Hypothalamus (tissue), 51 donors: ENCODE measurements at places on chromosomes 5 and 9.

- no peak for DNase-seq
These were observed 30.7 kb upstream of the SMC5 start for GRCh38 chr9:70228118-70228517.

DNA sequence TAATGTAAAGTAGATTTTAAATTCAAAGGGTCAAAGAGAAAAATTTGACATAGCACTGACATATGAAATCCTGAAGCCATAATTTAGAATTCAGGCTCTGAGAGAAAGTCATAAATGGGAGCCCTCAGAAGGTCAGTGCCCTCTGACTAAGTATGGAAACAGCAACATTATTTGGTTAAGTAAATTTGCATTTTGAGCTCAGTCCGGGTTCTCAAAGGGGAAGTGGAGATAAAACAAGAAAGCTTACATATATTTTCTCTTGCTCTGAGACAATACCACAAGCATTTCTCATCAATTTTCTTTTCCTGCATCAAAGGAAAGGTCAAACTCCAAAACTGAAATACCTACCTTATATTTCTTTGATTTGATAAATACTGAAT is 348.0 kb downstream of the SEMA5A start:
- no peak for DNase-seq

DNA sequence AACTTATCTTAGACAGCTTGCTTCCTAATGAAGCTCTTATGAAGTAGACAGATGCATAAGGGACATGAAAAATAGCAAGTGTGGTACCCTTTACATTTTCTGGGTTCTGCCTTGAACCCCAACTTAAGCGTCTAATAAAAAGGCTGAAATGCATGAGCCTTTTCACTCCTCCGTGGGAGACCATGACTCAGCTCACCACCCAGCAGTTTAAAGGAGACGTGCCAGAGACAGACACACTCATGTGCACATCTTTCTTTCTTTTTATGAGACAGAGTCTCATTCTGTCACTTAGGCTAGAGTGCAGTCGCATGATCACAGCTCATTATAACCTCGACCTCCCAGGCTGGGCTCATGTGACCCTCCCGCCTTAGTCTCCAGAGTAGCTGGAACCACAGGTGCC is 22.3 kb downstream of the CTXN3 start:
- DNase-seq, result no peak

- DNase-seq, result no peak
These were observed 22.4 kb upstream of the HOMER1 start for GRCh38 chr5:79536193-79536906.

GRCh38 chr5:137858954-137859353 is 8.7 kb upstream of the MYOT start:
- DNase-seq, result no peak

DNA sequence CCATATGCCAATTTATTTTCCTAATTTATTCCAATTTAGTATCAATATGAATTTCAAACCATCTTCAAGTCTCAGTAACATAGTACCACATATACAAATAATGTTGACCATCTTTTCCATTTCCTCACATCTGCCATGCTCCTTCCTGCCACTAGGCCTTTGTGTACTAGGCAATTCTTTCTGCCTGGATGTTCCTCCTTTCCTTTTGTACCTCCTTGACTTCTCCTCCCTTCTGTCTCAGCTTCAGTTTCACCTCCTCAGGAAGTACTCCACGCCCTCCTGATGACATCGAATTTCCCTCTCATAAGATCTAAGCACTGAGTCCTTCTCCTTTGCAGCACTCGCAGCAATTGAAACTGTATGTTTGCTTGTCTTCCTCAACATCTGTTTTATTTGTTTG is 53.9 kb downstream of the MEF2C start:
- no peak for DNase-seq

- DNase-seq, result no peak
These were observed 137.5 kb downstream of the CPLANE1 start for GRCh38 chr5:37111426-37112382.

- peak; percentile 74 for DNase-seq
These were observed 74.2 kb downstream of the SHB start for GRCh38 chr9:37994639-37995347.

DNA sequence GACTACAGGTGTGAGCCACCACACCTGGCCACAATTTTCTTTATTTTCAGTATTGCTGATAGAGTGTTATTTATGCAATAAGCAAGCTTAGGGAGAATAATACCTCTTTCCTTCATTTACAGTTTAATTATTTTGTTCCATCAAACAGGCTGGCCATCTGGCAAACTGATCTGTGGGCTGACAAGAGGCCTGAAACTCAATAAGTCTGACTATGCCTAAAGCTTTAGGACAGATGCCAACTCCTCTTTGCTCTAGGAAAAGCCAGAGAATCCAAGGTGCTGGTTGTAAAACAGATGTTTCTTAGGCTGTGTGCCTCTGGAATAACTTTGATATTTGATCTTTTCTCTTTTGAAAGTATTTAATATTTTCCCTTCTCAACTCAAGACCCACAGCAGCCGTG is 98.4 kb downstream of the TARS1 start:
- DNase-seq, result no peak

GRCh38 chr9:33868440-33868973 is 51.5 kb downstream of the UBE2R2 start:
- no peak for DNase-seq

DNA sequence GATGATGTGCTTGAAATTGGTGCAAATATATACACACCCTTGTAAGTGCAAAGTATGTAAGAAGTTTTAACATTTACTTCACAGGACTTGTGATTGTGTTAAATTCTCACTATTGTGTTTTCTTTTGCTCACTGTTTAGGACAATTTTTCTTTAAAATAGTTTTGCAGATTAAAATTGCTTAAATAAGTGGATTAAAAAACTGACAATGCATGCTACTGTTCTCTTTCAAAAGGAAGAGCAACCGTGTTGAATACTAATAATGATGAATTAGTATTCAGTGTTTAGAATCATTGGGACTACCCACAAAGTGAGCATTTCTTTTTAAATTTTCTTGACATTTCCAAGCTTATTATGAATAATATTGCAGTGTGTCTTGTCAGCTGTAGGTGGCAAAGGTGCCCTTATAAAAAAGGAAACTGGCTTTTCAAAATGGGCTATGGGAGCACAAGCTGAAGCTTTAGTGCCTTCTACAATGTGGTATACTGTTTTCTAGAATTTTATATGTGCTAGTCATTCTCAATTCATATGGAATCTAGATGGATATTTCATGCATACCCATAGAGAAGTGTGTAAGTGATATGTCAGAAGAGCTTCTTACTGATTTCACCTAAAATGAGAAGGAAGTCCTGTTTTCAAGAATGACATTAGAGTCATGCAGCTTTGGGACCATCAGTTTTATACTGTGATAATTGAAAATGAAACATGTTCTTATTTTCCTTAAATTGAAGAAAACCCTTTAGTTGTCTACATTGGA is 35.4 kb downstream of the SREK1 start:
- no peak for DNase-seq

GRCh38 chr5:30607301-30607894 is 586.1 kb upstream of the CDH6 start:
- DNase-seq, result no peak

- DNase-seq, result no peak
These were observed 49.2 kb downstream of the USP20 start for GRCh38 chr9:129884220-129885017.

DNA sequence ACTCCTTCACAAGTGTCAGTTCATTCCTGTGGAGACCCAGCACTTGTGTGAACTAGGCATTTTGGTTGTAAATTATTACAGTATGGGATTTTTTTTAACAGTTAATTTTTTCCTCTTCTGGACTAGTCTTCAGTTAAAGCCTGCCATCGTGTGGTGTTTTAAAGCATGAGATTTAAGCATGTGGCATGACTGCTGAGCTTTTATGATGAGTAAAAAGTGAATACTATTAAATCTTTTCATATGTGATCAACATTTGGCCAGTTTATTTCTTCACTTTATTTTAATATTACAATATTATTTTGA is 25.0 kb downstream of the LMNB1 start:
- no peak for DNase-seq

- no peak for DNase-seq
These were observed 20.8 kb downstream of the PTCH1 start for GRCh38 chr9:95495961-95496360.

DNA sequence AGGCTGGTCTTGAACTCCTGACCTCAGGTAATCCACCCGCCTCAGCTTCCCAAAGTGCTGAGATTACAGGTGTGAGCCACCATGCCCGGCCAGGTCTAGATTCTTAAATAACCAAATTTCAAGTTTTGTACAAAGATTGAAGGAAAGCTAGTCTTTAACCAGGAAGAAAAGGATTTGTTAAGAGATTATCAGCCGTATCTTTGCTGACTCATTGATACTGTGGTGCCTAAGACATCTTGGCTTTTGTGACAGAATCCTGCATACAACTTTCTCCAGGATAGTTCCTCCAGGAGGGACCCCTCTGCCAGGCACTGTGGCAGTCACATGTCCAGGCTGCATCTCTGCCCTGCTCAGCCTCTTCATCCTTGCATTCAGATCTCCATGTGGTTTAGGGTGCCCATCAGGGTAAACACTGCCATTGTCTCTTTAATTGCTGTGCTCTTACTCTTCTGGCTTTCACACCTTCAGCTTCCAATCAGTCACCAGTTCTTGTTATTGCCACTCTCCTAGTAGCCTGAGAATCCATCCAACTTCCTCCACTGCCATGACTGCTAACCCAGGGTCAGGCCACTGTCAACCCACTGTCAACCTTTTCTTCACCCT is 10.0 kb downstream of the MAP3K1 start:
- no peak for DNase-seq

GRCh38 chr9:134662143-134662876 is 20.7 kb downstream of the COL5A1 start:
- no peak for DNase-seq

DNA sequence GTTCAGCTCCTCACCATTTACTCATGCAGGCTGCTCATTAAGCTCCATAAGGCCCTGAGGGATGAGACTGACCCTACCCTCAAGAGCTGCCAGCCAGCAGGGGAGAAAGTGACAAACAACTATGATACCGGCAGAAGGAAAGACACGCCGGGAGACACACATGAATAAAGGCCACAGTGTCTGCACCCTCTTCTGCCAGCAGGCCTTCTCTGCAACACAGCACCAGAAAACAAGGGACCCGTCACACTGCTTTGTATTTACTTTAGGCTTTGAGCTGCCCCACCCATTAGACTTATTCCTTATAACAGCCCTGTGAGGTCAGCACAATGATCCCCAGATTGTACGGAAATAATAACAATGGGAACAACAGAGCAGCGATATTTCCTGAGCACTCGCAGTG is 7.2 kb downstream of the GABBR2 start:
- DNase-seq, result no peak

DNA sequence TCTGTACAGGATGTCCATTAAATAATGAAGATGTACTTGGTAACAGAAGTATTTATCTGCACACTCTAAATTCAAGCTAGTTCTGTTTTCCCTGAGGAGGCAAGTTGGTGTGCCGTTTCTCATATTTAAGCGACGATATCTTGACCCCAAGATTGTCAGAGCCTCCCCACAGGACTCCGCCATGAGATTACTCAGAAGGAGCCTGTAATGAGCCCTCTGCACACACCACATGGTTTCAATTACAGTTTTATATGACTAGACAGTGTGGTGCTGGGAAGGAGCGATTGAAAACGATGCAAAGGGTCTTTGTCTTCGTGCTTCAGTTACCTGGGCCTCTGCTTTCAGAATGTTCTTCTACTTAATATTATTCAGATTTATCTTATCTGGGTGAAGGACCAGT is 840.4 kb upstream of the WWC1 start:
- no peak for DNase-seq

DNA sequence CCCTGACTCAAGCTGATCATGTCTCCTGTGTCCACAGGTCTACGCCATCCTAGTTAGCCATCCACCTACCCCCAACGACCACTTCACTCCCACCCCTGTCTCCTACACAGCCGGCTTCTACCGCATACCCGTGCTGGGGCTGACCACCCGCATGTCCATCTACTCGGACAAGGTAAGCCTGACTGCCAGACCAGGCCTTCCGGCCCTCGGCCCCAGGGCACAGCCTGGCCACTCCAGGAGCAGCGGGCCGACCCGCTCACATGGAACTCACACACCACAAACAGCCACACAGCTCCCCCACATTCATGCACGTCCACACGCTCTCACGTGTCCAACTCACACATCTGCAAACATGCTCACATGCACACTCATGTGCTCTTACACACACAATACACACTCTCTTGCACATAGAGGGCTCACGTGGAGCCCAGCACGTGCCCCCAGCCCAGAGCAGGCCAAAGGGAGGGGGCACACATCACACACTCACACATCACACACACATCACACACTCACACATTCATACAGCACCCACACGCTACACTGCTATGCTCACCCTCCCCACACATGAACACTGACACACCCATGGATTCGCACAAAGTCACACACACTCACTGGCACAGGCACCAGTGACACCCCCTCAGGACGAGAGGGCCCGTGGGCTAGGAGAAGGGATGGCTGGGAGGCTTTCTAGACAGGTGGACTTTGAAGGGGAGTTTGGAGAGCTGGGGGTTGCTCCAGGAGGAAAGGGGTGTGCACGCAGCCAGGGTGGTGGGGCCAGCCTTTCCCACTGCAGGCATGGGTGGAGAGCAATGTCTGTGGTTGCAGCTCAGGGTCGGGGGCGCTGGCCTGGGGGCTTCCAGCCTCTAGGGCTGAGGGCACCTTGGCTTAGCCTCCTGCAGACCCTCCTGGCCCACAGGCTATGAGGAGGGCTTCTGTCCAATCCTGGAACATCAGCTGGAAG is 3.3 kb downstream of the GRIN1 start:
- no peak for DNase-seq

GRCh38 chr5:137575847-137576246 is 76.7 kb upstream of the SPOCK1 start:
- DNase-seq, result no peak

- DNase-seq, result no peak
These were observed 5.5 kb upstream of the AK3 start for GRCh38 chr9:4746278-4747030.

GRCh38 chr5:148090773-148091250 is 27.0 kb downstream of the SPINK5 start:
- DNase-seq, result no peak

- DNase-seq, result peak; percentile 2
These were observed 46.1 kb upstream of the RIC1 start for GRCh38 chr9:5582835-5583195.

GRCh38 chr5:39209924-39210323 is 9.4 kb downstream of the FYB1 start:
- DNase-seq, result no peak

- DNase-seq, result no peak
These were observed 118.3 kb downstream of the SLC1A3 start for GRCh38 chr5:36724467-36725332.

- DNase-seq, result no peak
These were observed 29.8 kb upstream of the TNPO1 start for GRCh38 chr5:72786676-72787075.

GRCh38 chr9:133914442-133915342 is 77.4 kb downstream of the VAV2 start:
- DNase-seq, result no peak

GRCh38 chr9:133133681-133134387 is 12.8 kb upstream of the RALGDS start:
- peak; percentile 85 for DNase-seq
